ENCODE measurements at places on chromosomes 7 and 10. TPM values are rescaled to one million over a fixed set of nuclear protein-coding genes. Genes with fewer than 3 reads are reported as not detected.

The PIP gene
- not detected for total RNA-seq

The SPOCK2 gene
- 139 TPM for total RNA-seq

The TUBB8 gene
- total RNA-seq, result not detected

The ASCC1 gene
- 29.8 TPM for total RNA-seq

The CC2D2B gene
- 0.96 TPM for total RNA-seq

The IFIT1B gene
- total RNA-seq, result not detected

The ASIC3 gene
- 4.1 TPM for total RNA-seq

The SPDYE8 gene
- not detected for total RNA-seq

The SNCG gene
- total RNA-seq, result 0.56 TPM

The GFRA1 gene
- not detected for total RNA-seq

DNA sequence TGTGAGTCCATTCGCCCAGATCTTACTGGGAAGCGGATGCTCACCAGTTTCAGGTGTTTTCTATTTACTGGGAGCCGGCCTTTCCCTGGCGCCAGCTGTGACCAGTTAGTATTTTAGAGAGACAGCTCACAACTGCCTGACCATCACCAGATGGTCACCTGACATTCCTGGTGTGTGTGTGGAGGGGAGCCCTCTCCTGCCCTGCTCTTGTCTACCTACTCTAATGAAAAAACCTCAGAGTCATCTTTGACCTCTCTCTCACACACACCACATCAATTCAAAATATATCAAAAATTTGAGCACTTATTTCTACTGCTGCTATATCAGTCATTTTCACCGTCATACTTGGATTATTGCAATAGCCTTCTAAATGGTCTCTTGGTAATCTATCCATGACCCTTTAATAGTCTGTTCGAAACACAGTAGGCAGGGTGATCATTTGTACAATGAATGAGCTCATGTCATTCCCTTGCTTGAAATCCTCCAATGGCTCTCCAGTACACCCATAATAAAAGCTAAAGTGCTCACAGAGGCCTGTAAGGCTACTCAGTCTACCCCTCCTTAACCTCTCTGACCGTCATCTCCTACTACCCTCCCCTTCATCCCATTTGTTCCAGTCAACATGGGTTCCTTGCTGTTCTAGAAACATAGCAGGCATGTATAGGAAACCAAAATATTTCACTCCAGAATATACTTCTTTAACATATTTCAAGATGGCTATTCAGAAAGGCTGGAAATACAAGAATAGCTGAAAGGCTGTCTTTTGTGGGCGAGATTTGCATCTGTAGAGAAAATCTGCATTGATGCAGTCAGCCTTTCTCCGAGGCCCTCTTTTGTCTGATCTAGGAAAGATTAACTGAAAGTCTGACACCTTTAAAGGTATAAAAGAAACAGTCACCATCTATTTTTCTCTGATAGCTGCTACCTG is 17.5 kb upstream of the NT5C3A start:
- DNase-seq, result no peak
- H3K27me3 ChIP-seq, result peaks cover 29% of the 10 kb centered on the region
- no peaks in the 10 kb centered on the region for H3K36me3 ChIP-seq
- H3K4me3 ChIP-seq, result no peak overlapping the region

- DNase-seq, result no peak
- H3K27me3 ChIP-seq, result no peaks in the 10 kb centered on the region
- H3K27ac ChIP-seq, result peak overlapping the region; percentile 84
- peaks cover 9% of the 10 kb centered on the region for H3K36me3 ChIP-seq
Observed at GRCh38 chr7:149285603-149286002, 23.6 kb downstream of the ZNF783 start.

- H3K27ac ChIP-seq, result no peak overlapping the region
- H3K36me3 ChIP-seq, result no peaks in the 10 kb centered on the region
- H3K4me1 ChIP-seq, result no peaks in the 10 kb centered on the region
- H3K27me3 ChIP-seq, result no peaks in the 10 kb centered on the region
- no peak overlapping the region for H3K4me3 ChIP-seq
Observed at GRCh38 chr7:145665499-145666258, 450.9 kb upstream of the CNTNAP2 start.

GRCh38 chr10:27242951-27243551 is 2.5 kb upstream of the ACBD5 start:
- H3K4me3 ChIP-seq, result peak overlapping the region; percentile 89
- no peaks in the 10 kb centered on the region for H3K27me3 ChIP-seq
- H3K4me1 ChIP-seq, result peaks cover 29% of the 10 kb centered on the region

GRCh38 chr7:36642414-36642813 is 81.9 kb downstream of the AOAH start:
- peaks cover 3% of the 10 kb centered on the region for H3K27me3 ChIP-seq
- peaks cover 11% of the 10 kb centered on the region for H3K36me3 ChIP-seq
- no peak for DNase-seq

- peaks cover 56% of the 10 kb centered on the region for H3K4me1 ChIP-seq
- H3K4me3 ChIP-seq, result no peak overlapping the region
- H3K36me3 ChIP-seq, result peaks cover 35% of the 10 kb centered on the region
- H3K27me3 ChIP-seq, result no peaks in the 10 kb centered on the region
Observed at GRCh38 chr10:72564596-72564995, 61.3 kb downstream of the MICU1 start.

- H3K4me3 ChIP-seq, result no peak overlapping the region
- H3K27ac ChIP-seq, result no peak overlapping the region
- no peaks in the 10 kb centered on the region for H3K4me1 ChIP-seq
Observed at GRCh38 chr7:64630496-64630895, 35.4 kb upstream of the ZNF107 start.

DNA sequence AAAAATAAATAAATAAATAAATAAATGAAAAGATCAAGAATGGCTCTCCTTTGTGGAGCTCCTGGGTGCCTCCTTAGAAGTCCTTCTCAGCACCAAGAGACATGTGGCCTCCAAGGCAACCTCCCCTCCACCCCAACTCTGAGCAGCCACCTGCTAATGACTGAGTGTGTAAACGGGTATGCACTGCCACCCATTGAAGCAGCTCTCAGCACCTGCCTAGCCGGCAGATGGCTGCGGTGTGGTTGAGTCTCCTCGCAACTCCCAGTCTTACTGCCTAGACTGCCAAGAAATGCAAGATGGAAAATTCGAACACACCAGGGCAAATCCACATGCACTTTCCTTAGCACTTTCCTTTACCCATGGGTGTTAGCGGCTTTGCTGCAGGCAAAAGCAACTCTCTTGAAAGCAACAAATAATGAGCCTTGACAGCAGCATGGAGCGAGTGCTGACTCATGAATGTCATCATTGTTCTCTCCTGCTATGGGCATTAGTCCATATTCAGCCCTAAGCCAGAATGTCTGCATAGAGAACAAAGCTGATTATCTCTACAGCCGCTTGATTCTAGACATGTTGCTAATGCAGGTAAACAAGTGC is 913.9 kb upstream of the AUTS2 start:
- H3K36me3 ChIP-seq, result no peaks in the 10 kb centered on the region
- H3K27me3 ChIP-seq, result no peaks in the 10 kb centered on the region
- H3K4me1 ChIP-seq, result no peaks in the 10 kb centered on the region
- no peak overlapping the region for H3K4me3 ChIP-seq
- DNase-seq, result no peak
- H3K27ac ChIP-seq, result no peak overlapping the region

DNA sequence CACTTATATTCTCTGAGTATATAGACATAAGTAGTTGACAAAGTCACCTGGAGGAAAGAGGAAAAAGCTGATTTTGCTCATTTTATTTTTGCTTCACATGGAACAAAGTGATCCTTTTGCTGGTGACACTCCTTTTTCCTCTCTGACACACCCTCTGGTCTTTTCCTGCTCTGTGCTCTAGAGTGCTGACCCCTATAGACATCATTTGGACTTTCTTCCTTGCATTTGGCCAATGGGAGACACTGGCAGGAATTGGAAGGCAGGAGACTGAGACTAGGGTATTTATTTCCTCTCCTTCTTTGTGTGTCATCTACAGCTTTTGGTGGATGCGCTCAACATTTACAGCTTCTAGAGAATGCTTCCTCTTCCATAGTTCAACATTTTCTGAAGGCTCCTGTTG is 1078.1 kb downstream of the SORCS1 start:
- no peak for DNase-seq
- H3K4me3 ChIP-seq, result no peak overlapping the region
- no peaks in the 10 kb centered on the region for H3K36me3 ChIP-seq
- H3K27ac ChIP-seq, result no peak overlapping the region

DNA sequence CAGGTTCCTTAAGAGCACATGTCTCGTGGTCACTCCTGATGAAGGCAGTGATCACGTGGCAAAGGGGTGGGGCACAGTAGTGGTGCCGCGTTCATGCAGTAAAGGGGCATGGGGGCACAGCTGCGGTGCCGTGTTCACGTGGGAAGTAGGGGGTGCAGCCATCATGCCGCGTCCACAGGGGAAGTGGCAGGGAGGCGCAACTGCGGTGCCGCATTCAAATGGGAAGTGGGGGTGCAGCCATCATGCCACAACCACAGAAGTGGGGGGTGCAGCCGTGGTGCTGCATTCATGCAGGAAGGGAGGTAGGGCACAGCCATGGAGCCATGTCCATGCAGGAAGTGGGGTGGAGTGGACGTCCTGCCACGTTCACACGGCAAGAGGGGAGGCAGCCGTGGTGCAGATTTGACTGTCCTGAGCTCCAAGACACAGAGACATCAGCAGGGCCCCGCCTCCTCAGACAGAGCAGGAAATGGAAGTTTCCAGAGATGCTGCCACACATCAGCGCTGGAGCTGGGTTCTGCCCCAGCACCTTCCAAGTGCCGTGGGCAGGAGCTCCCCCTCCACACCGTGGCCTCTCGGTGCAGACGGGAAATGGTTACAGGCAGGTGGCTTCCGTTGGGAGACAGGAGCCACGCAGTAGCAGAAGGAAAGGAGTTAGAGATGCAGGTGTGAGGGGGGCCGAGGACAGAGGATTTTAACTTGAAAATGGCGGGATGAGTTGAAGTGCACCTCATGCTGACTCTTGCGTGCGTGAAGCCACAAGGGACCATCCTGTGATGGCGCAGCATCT is 95.0 kb upstream of the DDC start:
- peaks cover 11% of the 10 kb centered on the region for H3K27me3 ChIP-seq
- peak overlapping the region; percentile 76 for H3K4me3 ChIP-seq

DNA sequence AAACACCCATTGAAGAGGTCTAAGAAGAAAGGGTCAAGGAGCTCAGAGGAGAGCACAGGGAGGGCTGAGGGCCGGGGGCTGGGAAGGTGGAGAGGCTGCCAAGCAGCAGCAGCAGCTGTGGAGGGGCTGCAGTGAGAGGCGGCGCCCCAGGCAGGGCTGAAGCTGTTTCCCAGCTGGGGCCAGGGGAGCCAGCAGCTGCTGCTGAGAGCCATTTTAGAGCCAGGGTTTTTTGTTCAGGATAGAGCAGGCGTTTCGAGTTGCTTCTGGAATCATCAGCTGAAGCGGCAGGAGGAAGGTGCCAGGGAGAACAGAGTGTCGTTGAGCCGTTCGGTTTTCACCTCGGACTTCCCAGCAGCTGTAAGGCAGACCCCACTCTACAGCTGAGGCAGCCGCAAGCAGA is 62.7 kb downstream of the LANCL2 start:
- H3K36me3 ChIP-seq, result peaks cover 5% of the 10 kb centered on the region
- H3K27ac ChIP-seq, result peak overlapping the region; percentile 9
- H3K4me1 ChIP-seq, result peaks cover 18% of the 10 kb centered on the region
- H3K4me3 ChIP-seq, result no peak overlapping the region
- DNase-seq, result no peak

DNA sequence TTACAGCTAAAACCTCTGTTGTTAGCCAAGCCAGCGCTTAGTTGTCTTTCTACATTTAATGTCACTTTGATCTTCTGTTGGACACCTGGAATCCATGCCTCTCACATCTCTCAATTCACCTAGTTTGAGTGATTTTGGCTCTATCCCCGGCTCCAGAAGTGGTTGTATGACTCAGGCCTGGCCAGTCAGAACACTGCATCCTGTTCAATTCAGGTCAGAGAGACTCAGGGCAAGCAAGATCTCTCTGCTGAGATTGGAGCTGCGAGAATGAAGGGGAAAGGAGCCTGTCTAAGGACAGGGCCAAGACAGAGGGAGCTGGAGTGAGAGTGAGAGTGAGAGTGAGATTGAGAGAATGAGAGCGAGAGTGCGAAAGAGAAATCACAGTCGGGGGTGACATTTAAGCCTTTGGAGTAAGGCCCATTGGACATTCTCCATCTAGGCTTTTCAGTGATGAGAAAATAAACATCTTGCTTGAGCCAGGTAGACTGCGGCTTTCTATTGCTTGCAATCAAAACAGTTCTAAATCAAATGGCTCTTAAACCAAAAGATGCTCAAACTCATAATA is 83.3 kb upstream of the DYNC1I1 start:
- no peak overlapping the region for H3K27ac ChIP-seq
- no peaks in the 10 kb centered on the region for H3K36me3 ChIP-seq
- peaks cover 2% of the 10 kb centered on the region for H3K27me3 ChIP-seq
- no peak for DNase-seq
- peaks cover 5% of the 10 kb centered on the region for H3K4me1 ChIP-seq

GRCh38 chr10:113001599-113002448 is 51.8 kb downstream of the TCF7L2 start:
- no peak for DNase-seq
- H3K4me3 ChIP-seq, result no peak overlapping the region
- no peak overlapping the region for H3K27ac ChIP-seq
- H3K4me1 ChIP-seq, result peaks cover 7% of the 10 kb centered on the region
- peaks cover 52% of the 10 kb centered on the region for H3K27me3 ChIP-seq
- H3K36me3 ChIP-seq, result no peaks in the 10 kb centered on the region

DNA sequence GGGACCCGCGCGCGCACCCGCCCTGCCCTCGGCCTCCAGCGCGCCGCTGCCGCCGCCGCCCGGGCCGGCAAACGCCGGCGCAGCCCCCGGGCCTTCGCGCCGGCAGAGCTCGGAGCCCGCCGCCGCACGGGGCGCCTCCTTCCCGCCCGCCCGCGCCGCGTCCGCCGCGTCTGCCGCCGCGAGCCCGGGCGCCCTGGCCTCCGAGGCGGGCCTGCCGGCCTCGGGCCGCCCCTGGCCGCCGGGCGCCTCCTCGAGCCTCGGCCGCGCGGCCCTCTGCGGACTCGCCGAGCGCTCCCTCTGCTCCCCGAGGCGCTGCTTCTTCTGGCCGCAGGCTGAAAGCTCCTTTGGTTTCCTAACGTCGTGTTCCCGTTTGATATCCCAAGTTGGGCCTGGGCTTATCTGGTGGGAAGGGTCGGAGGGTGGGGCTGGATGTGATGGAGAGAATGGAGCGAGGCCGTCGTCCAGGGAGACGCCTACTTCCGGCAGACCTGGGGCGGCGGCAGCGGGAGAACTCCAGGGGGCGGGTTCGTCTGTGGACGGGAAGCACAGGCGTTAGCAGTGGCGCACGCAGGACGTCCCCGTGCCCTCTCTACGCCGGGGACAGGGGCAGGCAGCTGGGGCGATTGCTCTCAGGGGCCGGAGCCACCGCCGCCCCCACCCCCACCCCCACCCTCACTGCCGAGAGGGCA is 221.0 kb downstream of the PHTF2 start:
- H3K4me3 ChIP-seq, result peak overlapping the region; percentile 85
- DNase-seq, result peak; percentile 45
- peak overlapping the region; percentile 75 for H3K27ac ChIP-seq
- H3K4me1 ChIP-seq, result peaks cover 14% of the 10 kb centered on the region
- peaks cover 39% of the 10 kb centered on the region for H3K27me3 ChIP-seq
- H3K36me3 ChIP-seq, result no peaks in the 10 kb centered on the region

Measured in activated T-helper 1 cell treated with anti-CD3 and anti-CD28 coated beads, Interleukin-12 subunit alpha, Interleukin-12 subunit beta, Interleukin-2, Interleukin-4 antibody, amounts not matched to agents 30 ng/mL and 10 ng/mL and 1 ng/mL, durations not matched to agents 14 hours and 24 hours and 36 hours (primary cell).